ENCODE measurements at places on chromosomes 2 and 18.

- DNase-seq: no peak
These were observed 88.3 kb downstream of the SLC8A1 start for GRCh38 chr2:40363631-40364030.

DNA sequence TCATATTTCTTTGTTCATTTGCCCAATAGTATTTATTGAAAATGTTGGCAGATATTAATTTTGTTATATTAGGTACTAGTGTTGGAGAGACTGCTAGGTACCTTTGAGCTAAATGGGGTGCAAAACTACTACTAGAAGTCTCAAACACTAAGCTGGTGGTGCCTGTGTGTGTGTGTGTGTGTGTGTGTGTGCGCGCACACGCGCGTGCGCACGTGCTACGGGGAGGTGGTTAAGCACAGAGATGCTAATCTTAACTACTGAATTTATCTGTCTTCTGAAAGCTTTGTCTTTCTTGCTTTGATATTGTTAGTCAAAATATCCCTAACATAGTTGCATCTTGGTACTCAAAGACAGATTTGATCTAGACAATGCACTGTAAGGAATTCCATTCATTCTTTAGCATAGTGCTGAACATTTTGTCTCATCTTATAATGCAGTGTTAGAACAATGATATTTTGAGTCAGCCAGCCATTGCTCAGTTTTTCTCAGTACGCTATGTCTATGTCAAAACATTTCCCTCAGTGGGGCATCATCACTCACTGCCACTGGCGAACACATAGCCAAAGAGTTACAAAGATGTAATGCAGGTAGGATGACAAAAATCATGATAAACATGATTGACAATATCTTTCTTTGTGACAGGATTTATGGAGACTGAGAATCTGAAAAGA is 396.0 kb upstream of the RGPD4 start:
- no peak for DNase-seq

DNA sequence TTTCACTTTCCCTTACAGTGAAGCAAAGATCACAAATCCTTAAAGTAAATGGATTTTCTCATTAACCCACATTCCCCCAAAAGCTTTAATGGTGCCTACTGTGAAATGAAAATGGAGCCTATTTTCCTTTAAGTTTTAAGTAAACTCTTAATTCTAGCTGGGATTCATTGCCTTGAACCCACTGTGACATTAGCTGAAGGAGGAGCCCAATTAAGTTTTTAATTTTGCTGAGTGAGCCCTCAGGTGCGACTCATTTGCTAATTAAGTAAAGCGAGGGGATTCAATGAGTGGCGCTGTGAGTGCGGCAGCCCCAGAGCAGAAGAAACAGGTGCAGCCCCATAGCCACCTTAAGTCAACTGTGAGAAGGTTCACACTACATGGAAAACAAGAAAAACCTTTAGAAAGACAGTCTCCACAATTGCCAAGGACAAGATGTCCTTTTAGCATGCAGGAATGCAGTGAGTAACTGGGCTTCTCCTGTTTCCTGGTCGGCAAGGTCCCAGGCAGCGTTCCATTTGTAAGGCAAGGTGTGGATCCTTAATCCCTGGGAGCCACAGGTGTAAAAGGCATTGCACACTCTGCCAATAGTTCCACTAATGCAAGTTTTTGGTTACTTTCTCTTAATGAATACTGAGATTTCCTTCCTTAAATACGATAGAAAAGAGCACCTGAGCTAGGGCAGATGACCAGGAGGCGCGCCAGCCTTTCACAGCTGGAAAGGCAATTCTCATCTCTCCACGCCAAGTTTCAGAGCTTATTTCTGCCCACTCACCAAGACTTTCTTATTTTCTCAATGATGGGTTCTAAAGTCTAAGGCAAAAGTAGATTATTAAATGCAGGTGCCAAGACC is 87.7 kb downstream of the TMEM18 start:
- DNase-seq: no peak

GRCh38 chr2:239666855-239667376 is 266.1 kb upstream of the HDAC4 start:
- no peak for DNase-seq

DNA sequence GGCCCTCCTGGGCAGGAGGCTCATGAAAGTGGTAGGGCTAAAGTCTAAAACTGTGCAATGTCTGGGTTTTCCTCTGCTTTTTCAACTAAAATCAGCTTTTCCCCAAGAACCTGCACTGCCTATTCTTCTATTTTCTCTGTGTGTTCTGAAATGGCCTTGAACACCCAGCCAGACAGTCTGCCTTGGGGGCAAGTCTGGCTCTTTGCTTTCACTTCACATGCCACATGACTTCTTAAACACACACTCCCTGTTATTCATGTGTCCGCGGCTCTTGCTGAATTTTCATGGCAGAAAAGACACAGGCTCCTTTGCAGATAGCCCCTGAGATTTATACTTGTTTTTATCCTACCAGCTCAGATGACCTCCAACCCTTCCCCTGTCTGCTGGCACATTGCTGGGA is 10.6 kb upstream of the RPIA start:
- no peak for DNase-seq

DNA sequence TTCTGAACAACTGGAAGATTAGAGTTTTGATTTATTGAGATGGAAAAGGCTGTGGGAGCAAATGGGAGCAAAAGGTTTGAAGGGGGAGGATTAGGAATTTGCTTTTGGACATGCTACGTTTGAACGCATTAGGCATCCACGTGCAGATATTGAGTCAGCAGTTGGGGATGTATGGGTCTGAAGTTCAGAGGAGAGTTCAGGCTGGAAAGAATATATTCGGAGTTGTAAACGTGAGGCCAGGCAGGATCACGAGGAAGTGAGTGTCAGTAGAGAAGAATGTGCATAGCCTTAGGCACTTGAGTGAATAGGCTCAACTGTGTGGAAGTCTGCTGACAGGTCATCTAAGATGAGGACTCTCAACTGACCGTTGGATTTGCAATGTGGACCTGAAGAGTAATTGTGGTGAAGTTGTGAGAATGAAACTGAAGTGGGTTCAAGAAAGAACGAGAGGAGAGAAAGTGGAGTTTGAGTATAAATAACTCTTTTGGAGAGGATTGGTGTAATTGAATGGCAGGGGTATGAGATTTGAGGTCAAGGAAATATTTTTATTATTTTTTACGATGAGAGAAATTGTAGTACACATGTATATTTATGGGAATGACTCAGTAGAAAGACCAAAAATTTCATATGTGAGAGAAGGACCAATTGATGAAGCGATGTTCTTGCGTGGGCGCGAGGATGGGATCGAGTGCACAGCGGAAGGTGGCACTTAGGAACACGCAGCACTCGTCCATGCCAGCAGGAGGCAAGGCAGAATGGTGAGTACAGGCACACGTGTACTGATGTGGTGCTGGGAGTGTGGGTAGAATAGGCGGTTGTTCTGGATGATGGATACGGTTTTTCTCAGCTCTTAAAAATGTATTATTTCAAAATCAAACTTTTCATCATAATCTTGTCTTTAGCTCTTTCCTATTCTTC is 40.5 kb upstream of the POLE4 start:
- no peak for DNase-seq

- DNase-seq: no peak
These were observed 32.8 kb downstream of the LPIN2 start for GRCh38 chr18:2979871-2980790.

DNA sequence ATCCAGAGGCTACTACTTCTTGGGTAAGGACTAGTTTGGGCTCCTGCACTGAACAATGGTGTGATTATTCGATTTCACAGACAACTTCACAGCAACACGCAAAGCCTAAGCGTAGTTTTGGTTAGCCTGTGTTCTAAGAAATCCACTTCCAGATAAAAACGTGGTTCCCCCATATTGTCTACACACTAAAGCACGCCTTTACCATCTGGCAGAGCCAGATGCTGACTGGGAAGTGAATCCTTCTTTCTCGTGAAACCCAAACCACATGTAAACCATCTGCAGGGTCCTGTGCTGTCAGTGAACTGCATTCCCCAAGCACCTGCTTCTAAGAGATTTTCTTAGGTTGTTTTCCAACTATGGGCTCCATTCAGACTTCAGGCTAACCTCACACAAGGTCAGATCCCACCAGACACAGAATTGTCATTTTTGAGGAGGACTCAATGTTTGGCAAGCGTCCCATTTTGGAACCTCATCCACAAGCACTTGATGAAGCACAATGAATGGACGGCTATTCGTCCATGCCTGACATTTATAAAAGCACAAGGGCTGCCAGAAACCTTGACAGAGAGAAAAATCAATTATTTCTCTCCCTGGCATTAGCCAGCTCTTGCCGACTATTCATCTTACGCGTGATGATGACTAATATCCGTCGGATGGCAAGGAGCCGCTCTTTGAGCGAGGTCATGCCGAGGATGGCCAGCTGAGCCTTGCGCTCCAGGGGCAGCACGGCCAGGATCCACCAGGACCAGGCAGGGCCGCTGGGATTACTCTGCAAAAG is 38.4 kb downstream of the LONRF2 start:
- no peak for DNase-seq

DNA sequence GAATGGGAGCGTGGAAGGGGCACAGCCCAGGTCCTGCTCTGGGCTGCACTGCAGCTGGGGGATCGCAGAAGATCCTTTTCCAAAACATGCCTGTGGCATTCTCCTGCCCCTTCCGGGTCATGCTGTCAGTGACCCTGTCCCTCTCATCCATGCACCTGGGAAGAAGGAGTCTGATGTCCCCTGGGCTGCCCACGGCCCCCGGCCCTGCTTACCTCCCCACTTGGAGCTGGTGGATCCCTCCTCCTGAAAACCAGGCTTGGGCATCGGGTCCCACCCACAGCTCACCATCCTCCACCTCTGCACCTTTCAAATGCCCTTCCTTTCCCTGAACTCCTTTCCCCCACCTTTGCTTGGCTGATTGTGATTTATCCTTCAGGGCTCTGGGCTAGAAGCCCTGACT is 11.8 kb downstream of the INHBB start:
- DNase-seq: no peak

GRCh38 chr18:77600674-77601073 is 351.0 kb downstream of the GALR1 start:
- no peak for DNase-seq

GRCh38 chr18:68699043-68699442 is 15.9 kb downstream of the TMX3 start:
- DNase-seq: no peak

DNA sequence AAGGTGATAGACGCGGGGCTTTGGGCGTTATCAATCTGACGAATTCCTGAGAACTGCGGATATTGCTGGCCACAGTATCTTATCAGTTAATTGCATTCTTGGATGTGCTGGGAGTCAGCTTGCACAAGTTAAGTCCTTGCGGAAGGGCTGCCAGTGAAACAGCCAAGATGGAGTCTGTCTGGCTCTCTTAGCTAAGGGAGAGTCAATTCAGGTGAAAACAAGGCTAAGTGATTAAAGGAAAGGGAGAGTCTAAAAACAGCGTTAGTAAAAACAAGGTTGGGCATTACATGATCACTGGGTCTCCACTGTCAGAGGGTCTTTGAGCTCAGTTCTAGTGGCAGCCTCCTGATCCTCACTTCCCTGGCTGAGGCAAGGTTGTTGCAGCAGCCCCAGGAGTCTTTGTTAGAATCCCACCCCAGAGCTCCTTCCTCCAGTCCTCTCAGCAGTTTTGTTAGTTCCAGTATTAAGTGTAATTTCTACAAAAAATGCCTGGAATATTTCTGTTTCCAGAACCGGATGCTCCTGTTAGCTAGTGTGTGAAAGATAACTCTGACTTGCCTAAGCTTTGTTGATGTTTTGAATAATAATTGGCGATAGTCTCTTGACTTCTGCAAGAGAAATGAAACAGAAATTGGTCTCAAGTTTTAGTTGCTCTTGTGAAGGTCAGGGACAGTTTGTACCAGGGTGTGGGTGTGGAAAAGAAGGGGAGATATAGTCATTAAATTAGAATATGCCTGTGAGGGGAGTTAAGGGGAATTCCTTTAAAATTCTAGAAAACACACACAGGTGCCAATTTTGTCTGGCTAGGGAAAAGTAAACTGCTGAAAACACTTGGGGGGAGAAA is 10.6 kb downstream of the CFLAR start:
- DNase-seq: no peak

Data from activated CD8-positive, alpha-beta memory T cell treated with anti-CD3 and anti-CD28 coated beads for 4 hours (primary cell).